Erythroblast (primary cell): ENCODE measurements at places on chromosomes 1 and 21.

- no peak for DNase-seq
Observed at GRCh38 chr1:2966449-2967328, 54.6 kb upstream of the ACTRT2 start.

GRCh38 chr21:37835481-37835880 is 80.8 kb downstream of the KCNJ6 start:
- no peak for DNase-seq

GRCh38 chr1:54701996-54702395 is 13.7 kb upstream of the TTC4 start:
- DNase-seq = no peak

DNA sequence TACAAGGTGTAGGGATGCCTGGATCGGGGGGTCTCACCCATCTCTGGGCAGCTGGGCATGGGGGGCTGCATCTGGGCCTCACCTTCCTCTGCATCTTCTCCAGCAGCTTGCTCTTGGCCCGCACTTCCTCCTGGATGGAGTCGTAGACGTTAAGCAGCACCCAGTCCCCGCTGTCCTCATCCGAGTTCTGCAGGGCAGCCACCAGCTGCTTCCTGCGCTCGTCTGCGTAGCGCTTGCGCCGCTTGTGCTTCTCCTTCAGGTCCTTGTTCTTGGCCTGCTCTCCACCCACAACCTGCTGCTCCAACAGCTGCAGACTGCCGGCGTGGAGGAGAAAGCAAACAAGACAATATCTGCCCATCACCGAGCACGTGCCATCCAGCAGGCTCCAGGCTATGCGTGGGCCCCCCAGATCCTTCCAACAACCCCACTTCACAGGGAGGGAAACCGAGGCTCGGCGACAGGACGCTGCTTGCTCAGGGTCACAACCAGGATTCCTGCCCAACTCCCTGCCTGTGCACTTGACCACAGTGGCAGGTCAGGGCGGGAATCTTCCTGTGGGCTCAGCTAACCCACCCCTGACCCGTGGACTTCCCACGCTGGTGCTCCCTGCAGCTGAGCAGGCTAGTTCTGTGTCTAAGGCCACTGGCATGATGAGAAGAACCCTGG is 21.5 kb upstream of the DDOST start:
- no peak for DNase-seq

DNA sequence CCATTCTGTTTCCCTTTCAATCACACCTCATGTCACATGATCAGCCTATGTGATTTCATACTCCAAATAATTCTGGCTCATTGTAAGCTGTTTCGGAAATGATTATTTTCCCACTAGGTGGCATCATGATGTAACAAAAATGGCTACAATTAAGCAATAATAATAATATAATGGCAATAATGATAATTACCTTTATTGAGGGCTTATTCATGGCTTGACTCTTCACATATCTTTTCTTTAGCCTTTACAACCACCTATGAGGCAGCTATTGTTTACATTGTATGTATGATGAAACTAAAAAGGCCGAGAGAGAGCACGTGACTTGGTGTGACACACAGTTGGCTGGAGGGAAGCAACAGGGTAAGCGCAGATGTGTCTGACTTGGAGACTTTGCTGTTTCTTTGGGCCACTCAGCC is 12.5 kb upstream of the KPRP start:
- no peak for DNase-seq

GRCh38 chr21:41769933-41770332 is 3.1 kb upstream of the RIPK4 start:
- no peak for DNase-seq

DNA sequence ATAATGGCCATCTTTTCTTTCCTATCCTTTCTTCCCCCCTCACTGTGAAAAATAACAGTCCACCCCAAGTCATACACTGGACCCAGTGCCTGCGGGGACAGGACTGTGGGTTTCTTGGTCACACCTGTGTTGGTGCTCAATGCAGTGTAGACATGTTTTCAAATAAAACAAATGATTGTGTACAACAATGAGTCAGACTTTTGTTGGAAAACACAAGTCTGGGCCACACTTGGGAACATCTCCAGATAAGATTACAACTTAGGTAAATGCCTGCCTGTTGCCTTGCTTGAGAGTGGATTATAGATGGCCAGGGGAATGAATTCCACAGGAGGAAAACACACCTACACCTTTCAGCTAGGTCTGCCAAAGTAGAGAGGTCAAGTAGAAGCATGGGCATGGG is 34.1 kb downstream of the PDPN start:
- DNase-seq = no peak

DNA sequence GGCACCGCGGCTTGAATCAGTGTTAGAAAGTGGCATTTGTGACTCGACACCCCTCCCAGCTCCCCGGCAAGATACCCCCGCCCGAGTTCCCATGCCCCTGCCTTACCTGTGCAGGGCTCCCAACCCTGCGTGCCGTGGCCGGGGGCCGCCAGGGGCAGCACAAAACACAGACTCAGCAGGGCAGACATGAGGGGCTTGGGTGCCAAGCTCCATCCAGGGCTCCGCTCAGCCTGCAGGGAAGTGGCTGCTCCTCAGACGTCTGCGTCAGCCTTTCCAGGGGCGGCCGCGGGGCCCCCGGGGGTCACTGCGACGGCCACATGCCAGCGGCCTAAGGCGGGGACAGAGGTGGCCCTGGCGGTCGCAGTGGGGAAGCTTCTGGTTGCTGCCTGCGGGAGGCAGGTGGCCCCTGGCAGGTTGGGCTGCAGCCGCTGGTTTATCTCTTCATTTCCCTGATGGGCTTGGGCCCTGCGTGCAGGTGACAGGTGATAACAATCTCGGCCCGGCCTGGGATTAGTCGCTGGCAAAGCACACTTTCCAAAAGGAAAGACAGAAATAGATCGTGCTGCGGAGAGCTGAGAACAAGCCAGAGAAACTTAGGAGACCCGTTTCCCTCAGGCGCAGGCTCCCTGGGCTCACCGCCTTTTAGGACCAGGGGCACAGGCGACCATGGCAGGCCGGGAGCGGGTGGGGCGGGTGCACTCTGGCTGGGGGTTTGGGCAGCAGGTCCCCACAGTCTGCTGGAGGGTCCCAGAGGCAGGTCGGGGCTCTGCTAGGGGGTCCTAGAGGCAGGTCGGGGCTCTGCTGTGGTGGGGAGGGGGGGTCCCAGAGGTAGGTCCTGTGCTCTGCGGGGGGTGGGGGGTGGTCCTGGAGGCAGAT is at the start of gene TSPEAR:
Gene TSPEAR (minus strand): TSS at position 246 of the 876 bp plus-strand sequence. CDS start 58 bp downstream, at position 188.
- DNase-seq = no peak

- no peak for DNase-seq
Observed at GRCh38 chr1:245409341-245410195, 254.8 kb downstream of the KIF26B start.

DNA sequence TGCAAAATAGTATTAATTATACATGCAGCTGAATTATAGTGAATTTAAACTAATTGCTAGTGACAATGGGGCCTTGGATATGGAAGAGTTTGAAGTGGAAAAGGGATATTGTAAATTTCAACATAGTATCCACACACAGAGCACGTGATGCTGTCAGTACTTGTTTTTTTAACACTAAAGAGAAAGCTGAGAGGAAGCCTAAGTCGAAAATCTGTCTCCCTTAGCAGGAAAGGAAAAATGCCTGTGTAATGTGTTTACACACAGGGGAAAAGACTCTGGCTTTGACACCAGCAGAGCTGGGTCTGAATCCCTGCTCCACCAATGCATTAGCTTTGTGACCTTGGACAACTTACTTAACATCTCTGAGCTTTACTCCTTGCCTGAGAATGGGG is 42.6 kb downstream of the PCSK9 start:
- no peak for DNase-seq

DNA sequence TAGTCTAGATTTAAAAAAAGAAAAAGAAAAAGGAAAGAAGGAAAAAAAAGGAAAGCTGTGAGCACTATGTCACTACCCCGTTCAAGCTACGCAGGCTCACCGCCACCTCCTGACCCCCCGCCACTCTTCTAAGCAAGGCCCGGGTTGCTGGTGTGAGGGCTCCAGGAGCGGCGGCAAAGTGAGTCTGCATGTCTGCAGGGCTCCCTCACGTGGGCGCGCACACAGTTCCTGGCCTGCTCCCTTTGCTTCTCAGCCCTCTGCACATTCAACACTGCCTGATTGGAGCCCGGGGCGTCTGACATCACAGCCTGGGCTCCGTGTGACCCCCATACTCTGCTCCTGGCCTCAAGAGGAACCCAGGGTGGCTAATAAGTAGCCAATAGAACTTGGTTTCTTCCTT is 81.4 kb upstream of the TLR5 start:
- DNase-seq = no peak

GRCh38 chr1:21522525-21523038 is 13.4 kb downstream of the ALPL start:
- DNase-seq = no peak

GRCh38 chr1:118249641-118250040 is 64.6 kb upstream of the SPAG17 start:
- no peak for DNase-seq

- peak; percentile 45 for DNase-seq
Observed at GRCh38 chr1:30731806-30732276, 8.5 kb upstream of the MATN1 start.

GRCh38 chr1:166432655-166433054 is 265.9 kb upstream of the FAM78B start:
- DNase-seq = no peak

- DNase-seq = no peak
Observed at GRCh38 chr1:233512538-233512937, 101.4 kb upstream of the KCNK1 start.

DNA sequence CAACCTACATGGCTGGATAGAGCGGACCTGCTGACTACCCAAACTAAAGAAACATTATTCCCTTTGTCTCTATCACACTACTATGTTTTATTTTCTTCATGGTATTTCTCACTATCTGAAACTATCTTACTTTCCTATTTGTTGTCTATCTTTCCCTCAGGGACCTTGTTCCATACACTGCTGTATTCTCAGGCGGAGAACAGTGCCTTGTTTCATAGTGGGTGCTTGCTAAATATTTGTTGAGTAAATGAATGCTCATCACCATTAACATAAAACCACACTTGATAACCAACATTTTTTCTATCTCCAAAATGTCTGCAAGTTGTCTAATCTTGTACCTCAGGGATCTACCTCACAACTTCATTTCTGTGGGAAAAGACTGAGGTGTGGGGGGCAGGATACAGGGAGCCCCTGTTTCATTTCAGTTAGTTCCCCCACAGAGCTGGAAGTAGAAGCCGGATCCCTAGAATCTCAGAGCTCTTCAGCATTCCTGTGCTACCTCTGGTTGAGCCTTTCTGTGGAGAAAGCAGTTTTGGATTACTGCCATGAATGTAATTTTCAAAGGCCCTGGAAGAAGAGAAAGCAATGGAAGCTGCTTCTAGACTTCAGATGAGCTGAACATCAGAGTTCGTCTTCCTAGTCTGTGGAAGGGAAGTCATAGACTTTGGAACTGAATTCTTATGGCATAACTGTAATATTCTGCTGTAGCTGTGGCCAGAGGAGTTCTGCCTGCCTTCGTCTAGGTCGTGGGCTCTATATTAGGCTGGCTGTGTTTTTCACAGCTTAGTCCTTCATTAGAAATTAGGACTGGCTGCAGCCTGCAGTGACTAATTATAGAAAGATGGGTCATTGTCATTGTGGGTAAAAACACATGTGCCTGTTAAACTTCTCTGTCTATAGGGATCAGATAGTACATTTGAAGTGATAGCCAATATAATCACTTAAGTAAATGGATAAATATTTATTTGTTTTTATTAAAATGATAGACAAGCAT is 293.2 kb upstream of the SGIP1 start:
- no peak for DNase-seq

GRCh38 chr1:178921499-178921898 is 50.6 kb upstream of the ANGPTL1 start:
- DNase-seq = no peak

- DNase-seq = no peak
Observed at GRCh38 chr1:50328552-50328951, 94.7 kb downstream of the DMRTA2 start.

DNA sequence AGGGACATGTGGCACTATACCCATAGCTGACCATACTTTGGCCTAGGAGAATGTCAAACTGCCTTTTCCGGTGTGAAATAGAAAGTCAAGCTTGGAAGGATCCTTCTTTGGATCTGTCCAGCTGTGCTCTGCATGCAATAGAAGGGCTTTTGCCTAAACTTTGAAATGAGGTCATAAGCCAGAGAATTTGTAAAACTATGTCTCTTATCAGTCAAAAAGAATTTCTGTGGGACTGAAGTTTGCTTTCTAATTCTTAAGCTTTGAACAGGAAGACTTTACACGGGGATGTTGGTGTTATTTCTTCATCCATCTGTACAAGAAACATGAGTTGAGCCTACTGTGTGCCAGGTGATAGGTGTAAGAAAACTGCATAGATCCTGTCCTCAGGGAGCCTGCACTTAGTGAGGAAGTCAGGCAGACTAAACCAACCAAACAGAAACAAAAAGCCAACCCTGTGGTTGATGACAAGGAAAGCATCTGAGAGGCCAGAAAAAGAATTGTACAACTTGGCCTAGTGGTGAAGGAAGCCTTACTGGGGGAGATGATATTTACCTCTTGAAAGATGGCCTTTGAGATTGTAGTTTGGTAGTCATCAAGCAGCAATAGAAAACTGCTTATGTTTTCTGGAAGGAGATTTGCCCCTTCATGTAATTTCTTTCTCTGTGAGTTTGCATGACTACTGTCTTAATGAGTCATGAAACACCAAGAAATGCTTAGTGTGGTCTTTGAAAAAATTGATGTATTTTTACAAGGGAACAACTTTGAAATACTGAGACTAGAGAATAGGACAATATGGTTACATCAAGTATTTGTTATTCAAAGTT is 24.8 kb downstream of the TGFB2 start:
- no peak for DNase-seq

- DNase-seq = no peak
Observed at GRCh38 chr1:44640200-44640853, 34.0 kb downstream of the TMEM53 start.

GRCh38 chr21:42513151-42513984 is at the start of gene SLC37A1:
TSS of gene SLC37A1 (plus strand) at chr21:42513852. CDS start at chr21:42518455, 4,603 bp downstream.
- DNase-seq = peak; percentile 30

DNA sequence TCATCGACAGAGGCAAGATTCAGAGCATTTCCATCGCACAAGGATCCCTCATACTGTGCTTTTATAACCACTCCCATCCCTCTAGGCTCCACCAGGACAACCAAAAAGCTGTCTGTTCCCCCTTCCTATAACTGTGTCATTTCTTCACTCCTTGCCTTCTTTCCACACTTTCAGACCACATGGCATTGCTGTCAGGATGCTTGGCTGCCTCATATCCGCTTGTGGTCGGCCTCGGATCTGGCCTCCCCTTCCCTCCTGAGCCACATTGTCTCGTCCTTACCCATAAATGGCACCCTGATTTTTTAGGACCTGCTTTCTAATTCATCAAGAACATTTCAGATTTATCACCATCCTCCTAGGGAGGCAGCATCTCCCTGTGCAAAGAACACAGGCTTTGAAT is 80.5 kb downstream of the HIVEP3 start:
- DNase-seq = no peak

- no peak for DNase-seq
Observed at GRCh38 chr1:221161571-221162041, 282.4 kb downstream of the HLX start.
